ENCODE measurements at places on chromosomes 1 and 21. TPM values are rescaled to one million over a fixed set of nuclear protein-coding genes. Genes with fewer than 3 reads are reported as not detected.

ATAD3C gene
- 0.49 TPM for polyA plus RNA-seq

LRRC53 gene
- polyA plus RNA-seq: 0.04 TPM

SOX13 gene
- polyA plus RNA-seq: 8.2 TPM

TMOD4 gene
- not detected for polyA plus RNA-seq

TSSK3 gene
- polyA plus RNA-seq: 0.37 TPM

PROX1 gene
- 9.8 TPM for polyA plus RNA-seq

PHLDA3 gene
- polyA plus RNA-seq: 15.2 TPM

FAM72D gene
- 0.06 TPM for polyA plus RNA-seq

BACE2 gene
- 3.8 TPM for polyA plus RNA-seq

RCSD1 gene
- 14.2 TPM for polyA plus RNA-seq

EXO1 gene
- not detected for polyA plus RNA-seq

SHE gene
- polyA plus RNA-seq: 17.7 TPM

SPRR4 gene
- not detected for polyA plus RNA-seq

CYYR1 gene
- polyA plus RNA-seq: 21.9 TPM

SPRR2G gene
- not detected for polyA plus RNA-seq

RNF186 gene
- not detected for polyA plus RNA-seq

CELA3A gene
- 0.68 TPM for polyA plus RNA-seq

VANGL2 gene
- 1.4 TPM for polyA plus RNA-seq

SERPINC1 gene
- polyA plus RNA-seq: 0.33 TPM

LDLRAD1 gene
- polyA plus RNA-seq: not detected

KRTAP7-1 gene
- not detected for polyA plus RNA-seq

TMPRSS15 gene
- polyA plus RNA-seq: not detected

CRTC2 gene
- polyA plus RNA-seq: 25.4 TPM

CDC14A gene
- polyA plus RNA-seq: 1.7 TPM

TSHB gene
- polyA plus RNA-seq: not detected

PRMT6 gene
- polyA plus RNA-seq: 8.3 TPM

LPGAT1 gene
- 5.6 TPM for polyA plus RNA-seq

FAM72C gene
- 0.08 TPM for polyA plus RNA-seq

MYOG gene
- not detected for polyA plus RNA-seq

NHLH2 gene
- not detected for polyA plus RNA-seq

CTSS gene
- 10.2 TPM for polyA plus RNA-seq

NTNG1 gene
- not detected for polyA plus RNA-seq

VAV3 gene
- polyA plus RNA-seq: 0.94 TPM

AKR7A3 gene
- 0.12 TPM for polyA plus RNA-seq

CEPT1 gene
- 7.7 TPM for polyA plus RNA-seq

TLCD4 gene
- polyA plus RNA-seq: 17.7 TPM

TPTE gene
- polyA plus RNA-seq: not detected

AGL gene
- 28.1 TPM for polyA plus RNA-seq

LZIC gene
- polyA plus RNA-seq: 30.7 TPM

DPH5 gene
- 38.1 TPM for polyA plus RNA-seq

CNTN2 gene
- 0.06 TPM for polyA plus RNA-seq

C1orf141 gene
- not detected for polyA plus RNA-seq

WDR64 gene
- not detected for polyA plus RNA-seq

ZNF683 gene
- not detected for polyA plus RNA-seq

GJA9 gene
- polyA plus RNA-seq: not detected

TSACC gene
- not detected for polyA plus RNA-seq

PIK3CD gene
- polyA plus RNA-seq: 2.0 TPM
